ENCODE measurements at places on chromosomes 5 and 9.

- no peak for DNase-seq
Observed at GRCh38 chr5:137672881-137673280, 63.0 kb downstream of the KLHL3 start.

- DNase-seq = no peak
Observed at GRCh38 chr9:100066539-100066938, 32.3 kb downstream of the ERP44 start.

DNA sequence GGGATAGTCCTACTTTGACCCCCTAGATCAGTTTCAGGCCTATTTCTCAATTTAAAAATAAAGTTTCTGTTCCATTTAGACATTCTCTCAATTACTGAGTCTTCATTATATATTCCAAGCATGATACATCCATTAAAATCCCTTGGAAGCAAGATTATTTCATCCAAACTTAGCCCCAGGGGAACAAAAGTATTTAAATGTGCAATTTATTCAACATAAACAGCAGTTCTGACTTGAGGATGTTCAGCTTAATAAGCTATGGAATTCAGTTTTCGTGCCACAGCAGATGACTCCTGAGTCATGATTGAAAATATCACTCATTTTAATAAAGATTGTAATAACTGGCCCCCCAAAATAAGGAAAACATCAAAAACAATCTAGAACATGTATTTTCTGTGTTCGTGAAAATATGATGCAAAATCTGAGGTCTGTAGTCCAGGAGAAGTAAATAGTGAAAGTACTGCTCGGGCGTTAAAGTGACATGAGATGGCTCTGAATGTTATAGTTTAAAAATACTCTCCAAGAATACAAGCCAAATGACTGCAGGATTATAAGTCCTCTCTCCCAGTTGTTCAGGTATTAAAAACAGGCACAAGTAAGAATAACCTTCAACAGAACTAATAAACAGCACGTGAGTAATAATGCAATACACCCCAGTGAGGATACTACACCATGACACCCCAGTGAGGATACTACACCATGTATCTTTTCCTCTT, 67.1 kb downstream of the RETREG1 start:
- DNase-seq = peak; percentile 68

DNA sequence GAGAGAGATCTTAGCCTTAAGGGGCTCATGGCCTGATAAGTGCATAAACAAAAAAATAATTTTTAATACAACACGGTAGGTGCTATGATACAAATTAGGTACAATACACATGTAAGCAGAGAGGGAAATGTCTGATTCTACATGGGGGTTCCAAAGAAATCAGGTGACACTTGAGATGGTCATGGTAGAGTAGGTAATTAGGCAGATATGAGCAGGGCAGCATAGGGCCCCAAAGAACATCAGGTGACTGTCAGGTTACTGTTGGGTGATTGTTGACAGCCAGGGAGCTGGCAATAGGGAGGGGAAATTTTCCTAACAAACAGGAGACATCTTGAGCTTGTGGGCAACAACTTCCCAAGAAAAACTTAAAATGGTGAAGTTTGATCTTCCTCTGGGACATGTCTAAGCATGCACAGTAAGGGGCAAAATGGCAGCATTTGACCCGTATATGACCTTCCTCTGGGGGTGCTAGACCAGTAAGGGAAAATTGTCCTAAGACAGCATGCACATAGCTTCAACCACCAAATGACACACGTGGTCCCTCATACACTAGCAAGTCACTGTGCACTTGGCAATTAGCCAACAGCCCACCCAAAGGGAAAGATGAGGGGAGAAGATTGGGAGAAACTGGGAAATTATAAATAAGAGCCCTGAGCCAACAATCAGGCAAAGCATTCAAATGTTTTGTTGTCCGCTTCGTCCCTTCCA, 37.3 kb upstream of the TENT4A start:
- no peak for DNase-seq

GRCh38 chr5:133611357-133612248, 738 bp downstream of the FSTL4 start:
- no peak for DNase-seq

- no peak for DNase-seq
Observed at GRCh38 chr9:115413766-115414382, 295.9 kb upstream of the TNC start.

- no peak for DNase-seq
Observed at GRCh38 chr5:3285621-3286020, 310.0 kb upstream of the IRX1 start.

DNA sequence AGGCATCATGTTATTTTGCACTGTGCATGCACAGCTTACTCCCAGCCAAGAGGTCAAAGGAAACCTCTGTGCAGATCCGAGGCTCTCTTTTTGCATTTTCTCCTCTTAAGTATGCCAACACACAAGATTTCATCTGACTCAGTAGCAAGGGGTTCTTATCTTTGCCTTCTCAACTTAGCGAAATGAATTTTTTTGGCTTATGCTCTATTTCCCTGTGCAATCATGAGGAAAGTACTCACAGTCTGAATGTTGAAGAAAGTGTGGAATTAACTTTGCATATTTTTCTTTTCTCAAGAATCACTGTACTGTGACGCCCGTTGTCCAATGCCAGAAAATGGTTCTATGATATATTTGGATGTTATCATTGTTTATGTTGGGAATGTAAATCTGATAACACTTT, 173.5 kb upstream of the FBXL7 start:
- no peak for DNase-seq

- no peak for DNase-seq
Observed at GRCh38 chr5:18270635-18271338, 636.5 kb downstream of the TAF11L14 start.

GRCh38 chr9:104287253-104287878, 193.3 kb downstream of the SMC2 start:
- peak; percentile 32 for DNase-seq

DNA sequence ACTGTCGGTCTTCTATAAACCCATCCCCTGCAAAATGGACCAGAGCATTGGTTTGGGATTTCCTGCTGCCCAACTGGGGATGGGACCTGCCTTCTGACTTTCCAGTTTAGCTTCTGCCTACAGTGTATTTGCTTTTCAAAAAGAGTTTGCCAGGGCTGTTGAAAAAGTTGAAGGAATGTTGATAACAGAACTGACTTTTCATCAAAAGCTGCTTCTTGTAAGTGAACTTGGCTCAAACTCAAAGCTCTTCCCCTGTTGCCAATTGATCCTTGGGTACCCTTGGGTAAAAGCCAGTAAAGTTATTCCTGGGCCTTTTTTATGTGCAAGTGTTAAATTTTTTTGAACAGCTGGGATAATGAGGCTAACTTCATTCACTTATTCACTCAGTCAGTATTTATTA, 142.9 kb upstream of the SLC30A5 start:
- no peak for DNase-seq

GRCh38 chr9:10903969-10904368, 291.2 kb upstream of the PTPRD start:
- DNase-seq = no peak

- DNase-seq = no peak
Observed at GRCh38 chr5:3512361-3513095, 83.1 kb upstream of the IRX1 start.

DNA sequence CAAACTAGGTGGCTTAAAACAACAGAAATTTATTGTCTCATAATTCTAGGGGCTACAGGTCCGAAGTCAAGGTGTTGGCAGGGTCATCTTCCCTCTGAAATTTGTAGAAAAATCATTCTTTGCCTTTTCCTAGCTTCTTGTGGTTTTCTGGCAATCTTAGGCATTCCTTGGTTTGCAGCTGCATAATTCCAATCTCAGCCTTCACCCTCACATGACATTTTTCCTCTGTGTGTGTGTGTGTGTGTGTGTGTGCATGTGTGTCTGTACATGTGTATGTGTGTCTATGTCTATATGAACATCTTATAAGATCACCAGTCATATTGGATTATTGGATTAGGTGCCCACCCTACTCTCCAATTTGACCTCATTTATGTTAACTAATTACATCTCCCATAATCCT, 330.6 kb downstream of the CHSY3 start:
- DNase-seq = peak; percentile 36

DNA sequence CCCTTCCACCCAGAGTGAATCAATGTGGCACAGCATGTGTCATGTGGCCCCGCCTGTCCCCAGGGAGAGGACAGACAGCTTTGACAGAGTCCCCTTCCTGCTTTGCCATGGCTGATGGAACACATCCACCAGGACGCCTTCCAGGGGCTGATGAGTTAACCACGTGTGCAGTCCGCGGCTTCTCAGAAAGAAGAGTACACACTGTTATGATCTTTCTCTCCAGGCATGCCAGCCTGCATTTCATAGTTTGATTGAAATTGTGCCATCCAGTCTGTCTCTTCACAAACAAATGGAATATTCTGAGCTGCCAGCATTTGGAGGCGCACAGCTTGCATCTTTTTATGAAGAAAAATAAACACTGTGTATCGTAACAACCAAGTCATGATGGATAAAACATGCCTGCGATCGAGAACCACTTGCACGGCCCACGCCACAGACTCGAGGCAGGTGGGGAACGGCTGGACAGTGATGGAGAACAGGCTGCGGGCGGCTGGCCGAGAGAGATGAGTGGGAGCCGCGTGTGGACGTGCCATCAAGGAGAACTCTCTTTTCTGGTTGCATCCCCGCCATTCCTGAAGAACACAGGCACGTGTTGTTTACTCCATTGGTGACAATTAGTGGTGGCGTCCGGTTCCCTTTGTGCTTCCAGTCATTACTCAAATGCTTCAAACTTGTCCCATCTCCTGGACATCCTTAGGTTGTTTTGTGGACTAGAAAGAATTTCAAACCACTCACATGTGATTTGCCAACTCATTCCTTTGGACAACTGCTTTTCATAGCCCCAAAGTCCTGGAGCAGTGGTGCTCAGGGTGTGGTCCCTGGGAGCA, 220.2 kb downstream of the AGTPBP1 start:
- DNase-seq = no peak

DNA sequence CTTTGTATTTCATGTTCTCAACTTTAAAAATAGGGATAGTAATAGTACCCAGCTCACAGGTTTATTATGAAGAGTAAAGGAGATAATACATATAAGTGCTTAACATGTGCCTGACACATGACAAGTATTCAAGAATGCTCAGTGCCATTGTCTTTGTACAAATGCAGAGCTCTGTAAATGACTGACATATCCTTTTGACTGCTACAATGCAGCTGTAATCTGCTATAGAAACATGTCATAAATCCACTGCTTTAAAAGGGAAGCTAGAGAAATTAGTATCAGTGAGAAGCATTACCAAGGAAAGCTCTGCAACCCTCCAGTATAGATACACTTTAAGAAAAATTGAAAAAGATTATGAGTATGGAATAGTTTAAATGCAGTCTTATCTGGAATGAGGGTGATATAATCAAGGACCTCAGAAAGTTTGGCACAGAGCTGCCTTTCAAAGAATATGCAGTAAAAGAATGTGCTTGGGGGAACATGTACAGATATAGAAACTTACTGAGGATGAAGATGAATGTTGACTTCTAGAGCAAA, 17.9 kb downstream of the ERAP1 start:
- no peak for DNase-seq

DNA sequence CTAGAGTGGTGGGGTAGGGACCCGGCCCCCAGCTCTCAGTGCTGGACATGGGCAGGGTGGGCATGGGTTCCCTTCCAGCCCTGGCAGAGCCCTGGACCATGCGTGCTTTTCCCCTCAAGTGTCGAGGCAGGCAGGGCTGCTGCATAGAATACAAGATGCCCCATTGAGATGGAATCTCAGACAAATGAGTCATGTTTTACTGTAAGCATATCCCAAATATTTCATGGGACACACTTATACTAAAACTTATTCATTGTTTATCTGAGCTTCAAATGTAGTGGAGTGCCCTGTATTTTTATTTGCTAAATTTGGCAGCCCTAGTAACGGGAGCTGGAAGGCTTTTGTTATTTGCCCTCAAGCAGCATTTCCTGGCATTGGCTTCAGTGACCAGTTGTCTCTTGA, 3.2 kb upstream of the RNU6ATAC start:
- DNase-seq = peak; percentile 60

GRCh38 chr9:94031380-94031779, 52.9 kb upstream of the PTPDC1 start:
- DNase-seq = no peak

GRCh38 chr9:128920381-128921058, at the start of gene PHYHD1:
TSS of gene PHYHD1 (plus strand) at chr9:128920982. CDS start at chr9:128922324, 1,342 bp downstream.
- peak; percentile 72 for DNase-seq

DNA sequence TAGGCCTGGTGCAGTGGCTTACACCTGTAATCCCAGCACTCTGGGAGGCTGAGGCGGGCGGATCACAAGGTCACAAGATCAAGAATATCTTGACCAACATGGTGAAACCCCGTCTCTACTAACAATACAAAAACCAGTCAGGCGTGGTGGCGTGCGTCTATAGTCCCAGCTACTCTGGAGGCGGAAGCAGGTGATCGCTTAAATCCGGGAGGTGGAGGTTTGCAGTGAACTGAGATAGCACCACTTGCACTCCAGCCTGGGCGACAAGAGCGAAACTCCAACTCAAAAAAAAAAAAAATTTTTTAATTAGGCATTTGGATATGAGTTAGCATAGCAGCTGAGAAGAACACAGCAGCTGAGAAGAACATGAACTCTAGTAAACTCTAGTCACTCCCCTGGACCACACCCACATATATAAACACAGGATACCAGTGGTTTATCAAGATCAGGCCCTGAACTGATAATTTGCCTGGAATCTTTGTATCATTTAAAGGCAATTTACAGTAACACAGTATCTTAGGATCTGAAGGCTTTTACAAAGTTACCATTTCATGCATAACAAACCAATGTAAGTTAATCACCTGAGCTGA, 4.6 kb upstream of the UGCG start:
- DNase-seq = no peak

- no peak for DNase-seq
Observed at GRCh38 chr5:43646992-43647391, 44.0 kb downstream of the NNT start.

- no peak for DNase-seq
Observed at GRCh38 chr5:14281746-14282181, 138.6 kb downstream of the TRIO start.

GRCh38 chr5:87722286-87722685, 309.6 kb upstream of the CCNH start:
- DNase-seq = peak; percentile 2

DNA sequence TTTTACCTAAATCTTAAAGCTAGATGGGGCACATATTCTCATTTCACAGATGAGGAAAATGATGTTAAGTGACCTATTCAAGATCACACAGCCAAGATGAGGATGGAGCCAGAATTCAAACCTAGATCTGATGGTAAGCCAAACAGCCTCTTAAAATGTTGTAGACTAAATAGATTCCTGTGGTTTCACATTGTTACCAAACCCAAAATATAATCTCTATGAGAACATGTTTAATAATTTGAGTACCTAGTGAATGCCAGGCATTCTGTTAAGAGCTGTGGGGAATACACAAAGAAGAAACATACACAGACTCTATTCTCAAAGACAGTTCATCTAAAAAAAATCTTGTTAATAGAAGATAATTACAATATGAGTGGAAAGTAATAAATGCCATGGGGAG, 25.2 kb downstream of the HOMER1 start:
- DNase-seq = peak; percentile 54

DNA sequence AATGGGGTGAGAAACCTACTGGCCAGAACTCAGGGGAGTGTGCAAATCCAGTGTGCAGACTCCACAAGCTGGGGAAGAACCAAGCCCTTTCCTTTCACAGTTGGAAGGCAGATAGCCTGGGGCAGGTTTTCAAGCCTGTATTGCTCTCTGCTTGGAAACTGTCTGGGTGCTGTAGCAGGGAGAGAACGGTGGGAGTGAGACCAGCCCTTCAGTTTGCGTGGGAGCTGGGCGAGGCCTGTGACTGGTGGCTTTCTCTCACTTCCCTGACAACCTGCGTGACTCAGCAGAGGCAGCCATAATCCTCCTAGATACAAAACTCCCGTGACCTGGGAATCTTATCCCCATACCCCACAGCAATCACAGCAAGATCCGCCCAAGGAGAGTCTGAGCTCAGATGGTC, 44.9 kb upstream of the SNCAIP start:
- DNase-seq = no peak
